Activated CD8-positive, alpha-beta memory T cell treated with anti-CD3 and anti-CD28 coated beads for 4 hours (primary cell): ENCODE measurements at places on chromosomes 7 and 10.

GRCh38 chr7:98562381-98562823, 54.7 kb upstream of the NPTX2 start:
- no peak for DNase-seq

DNA sequence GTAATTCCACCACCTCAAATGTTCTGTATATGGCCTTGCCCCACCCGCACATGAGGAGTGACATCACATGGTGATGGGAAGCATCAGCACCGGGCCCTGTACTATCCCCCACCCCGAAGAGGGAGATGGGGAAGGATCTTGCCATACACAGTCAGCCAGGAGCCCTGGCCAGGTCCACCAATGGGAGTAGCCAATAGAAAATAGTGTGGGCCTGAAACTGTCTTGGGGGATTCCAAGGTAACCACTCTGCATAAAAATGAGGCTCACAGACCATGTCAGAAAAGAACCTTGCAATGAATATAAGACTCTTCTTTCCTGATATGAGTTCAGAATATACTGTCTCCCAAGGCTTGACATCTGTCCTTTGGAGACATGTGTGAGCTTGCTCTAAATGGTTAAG, 51.1 kb downstream of the ADRB1 start:
- no peak for DNase-seq

DNA sequence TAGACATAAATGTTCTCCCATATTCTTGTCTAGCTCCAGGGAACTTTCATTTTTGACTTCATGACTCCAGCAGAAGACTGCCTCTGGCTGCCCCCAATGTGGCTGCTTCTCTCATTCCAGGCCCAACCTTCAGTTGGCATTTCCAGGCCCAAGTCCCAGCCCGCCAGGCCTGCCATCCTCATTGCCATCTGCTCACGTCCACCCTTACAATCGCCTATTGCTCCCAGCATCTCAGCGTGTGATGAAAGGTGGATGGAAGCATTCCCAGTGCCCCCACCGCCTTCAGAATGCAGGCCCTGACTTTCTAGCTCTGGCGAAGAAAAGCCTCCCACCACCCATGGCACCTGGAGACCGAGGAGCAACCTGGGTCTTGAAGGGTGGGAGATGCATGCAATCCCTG, 132.1 kb upstream of the LANCL2 start:
- DNase-seq, result no peak

DNA sequence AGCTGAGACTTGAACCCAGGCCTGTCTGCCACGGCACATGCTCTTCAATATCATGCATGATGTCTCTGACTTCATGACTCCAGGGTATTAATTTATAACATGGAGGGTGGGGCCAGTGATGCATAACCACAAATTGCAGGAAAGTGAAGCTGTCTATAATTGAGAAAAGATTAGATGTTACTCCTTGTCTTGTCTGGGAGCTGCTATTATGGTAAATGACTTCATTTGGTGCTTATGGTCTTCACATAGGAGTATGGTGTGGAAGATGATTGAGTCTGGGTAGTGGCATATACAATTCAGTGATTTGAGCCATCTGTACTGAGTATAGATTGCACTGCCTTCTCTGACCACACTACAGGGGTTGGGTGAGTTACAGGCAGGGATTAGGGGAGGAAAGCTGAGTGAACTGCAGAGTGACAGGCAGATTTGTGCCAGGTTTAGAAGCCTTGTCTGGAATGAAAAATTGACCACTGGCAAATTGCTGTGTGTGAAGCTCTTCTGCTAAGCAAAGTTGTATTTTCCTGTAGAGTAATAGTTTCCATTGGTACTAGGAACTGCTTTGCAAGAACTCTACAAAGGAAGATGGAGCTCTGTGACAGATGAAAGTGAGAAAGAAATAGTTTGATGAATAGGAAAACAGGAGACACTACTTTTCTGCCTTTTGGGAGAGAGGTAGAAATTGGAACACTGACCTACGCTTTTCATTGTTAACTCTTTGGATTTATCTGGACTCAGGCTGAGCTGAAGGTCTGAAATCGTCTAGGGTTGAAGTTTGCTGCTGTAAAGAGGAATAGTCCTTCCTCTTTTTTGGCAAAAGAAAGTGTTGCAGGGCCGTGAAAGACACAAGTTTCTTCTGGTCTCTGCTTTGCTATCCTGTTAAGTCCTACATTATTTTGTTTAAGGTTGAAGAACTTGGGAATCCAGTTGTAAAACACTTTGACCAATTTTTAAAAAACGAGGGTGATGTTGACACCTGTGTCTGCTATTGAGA, 2.7 kb downstream of the SND1 start:
- no peak for DNase-seq

DNA sequence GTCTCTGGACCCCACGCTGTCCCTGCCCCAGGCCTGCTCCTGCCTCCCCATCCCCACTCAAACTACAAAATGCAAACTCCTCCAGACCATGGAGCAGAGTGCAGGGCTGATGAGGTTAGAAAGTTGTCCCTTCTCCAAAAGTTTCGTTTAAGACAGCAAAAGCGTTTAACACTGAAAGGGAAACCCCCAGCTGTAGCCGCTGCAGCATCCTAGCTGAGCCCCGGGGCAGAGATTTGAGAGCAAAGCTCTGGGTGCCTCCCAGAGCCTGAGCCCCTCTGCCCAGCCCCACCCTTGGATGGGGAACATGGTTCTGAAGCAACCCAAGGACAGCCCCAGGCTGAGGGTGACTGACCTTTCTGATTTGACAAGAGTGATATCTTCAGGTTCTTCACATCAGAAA, 52.8 kb upstream of the ENO4 start:
- no peak for DNase-seq

DNA sequence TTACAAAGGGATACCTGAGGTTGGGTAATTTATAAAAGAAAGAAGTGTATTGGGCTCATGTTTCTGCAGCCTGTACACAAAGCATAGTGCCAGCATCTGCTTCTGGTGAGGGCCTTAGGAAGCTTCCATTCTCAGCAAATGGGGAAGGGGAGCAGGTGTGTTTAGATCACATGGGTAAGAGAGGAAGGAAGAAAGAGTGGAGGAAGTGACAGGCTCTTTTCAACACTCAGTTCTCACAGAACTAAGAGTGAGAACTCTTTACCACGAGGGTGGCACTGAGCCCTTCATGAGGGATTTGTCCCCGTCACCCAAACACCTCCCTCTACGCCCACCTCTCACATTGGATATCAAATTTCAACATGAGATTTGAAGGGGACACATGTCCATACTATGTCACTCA, 506 bp upstream of the FAM170B start:
- DNase-seq, result no peak

- DNase-seq, result no peak
Observed at GRCh38 chr7:106589198-106589879, 71.6 kb downstream of the CCDC71L start.

DNA sequence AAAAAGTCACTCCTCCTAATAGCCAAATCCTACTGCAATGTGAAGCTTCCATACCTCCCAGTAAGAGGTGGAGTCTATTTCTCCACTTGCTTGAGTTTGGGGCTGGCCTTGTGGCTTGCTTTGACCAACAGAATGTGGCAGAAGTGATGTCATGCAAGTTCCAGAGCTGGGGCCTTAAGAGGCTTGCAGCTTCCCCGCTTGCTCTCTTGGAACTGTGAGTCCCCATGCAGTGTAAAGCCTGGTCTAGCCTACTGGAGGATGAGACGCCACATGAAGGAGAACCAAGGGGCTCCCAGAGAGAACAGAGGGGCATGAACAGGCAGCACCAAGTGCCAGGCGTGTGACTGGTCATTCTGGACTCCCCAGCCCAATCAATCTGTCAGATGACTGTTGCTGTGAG, 58.6 kb upstream of the OPALIN start:
- DNase-seq, result no peak

GRCh38 chr10:95337423-95338160, 46.8 kb upstream of the PDLIM1 start:
- DNase-seq, result no peak

GRCh38 chr10:31707093-31708039, 221.3 kb downstream of the ARHGAP12 start:
- no peak for DNase-seq

DNA sequence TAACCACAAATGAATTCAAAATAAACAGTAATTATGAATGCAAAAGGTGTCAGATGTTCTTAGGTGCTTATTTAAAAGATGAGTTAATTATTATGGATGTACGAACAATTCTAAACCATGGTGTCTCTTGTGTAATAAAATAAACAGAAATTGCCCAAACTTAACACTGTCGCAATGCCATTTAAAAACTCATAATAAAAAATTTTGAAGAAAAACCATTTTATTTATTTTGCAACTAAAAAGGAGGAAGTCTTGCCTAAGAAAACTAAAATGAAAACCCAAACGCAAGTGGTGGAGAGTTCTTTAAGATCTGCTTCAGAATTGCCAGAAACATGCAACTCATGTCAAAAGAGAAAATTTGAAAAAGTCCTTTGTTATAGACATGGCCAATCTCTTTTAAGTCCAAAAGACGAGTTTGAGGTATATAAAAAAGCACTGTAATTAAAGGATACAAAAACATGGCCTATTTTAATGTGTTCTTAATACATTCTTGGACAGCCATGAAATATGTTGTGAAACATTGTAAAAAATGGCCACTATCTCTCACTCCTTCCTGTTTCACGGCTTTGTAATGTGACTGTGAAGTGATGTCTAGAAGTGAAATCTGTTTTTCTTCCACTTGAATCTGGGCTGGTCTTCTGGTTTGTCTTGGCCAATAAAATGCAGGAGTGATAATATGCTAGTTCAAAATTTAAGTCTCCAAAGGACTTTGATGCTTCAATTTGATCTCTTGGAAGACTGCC, 322.9 kb downstream of the PRPF18 start:
- DNase-seq, result no peak

- no peak for DNase-seq
Observed at GRCh38 chr10:35435824-35436223, 99.5 kb downstream of the CCNY start.

- DNase-seq, result no peak
Observed at GRCh38 chr7:103704701-103705100, 258.7 kb upstream of the SLC26A5 start.

DNA sequence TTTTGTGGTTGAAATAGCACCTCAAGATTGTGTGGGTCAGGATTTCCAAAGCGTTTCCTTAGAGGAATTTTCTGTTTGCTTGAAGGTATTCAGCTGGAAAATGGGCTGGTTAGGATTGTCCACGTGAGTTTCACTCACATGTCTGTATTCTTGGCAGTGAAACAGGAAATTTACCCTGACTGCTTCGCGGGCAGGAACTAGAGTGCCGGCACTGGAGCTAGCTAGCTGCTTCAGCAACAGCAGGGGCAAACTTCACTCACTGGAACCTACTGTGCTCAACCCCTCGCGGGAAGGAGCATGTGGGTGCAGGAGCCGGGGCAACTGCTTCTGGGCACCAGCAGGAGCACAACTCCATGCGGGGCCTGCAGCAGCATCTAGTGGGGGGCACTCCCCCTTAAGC, 38.0 kb upstream of the RTKN2 start:
- no peak for DNase-seq

GRCh38 chr7:74012842-74013249, 15.1 kb upstream of the ELN start:
- no peak for DNase-seq

DNA sequence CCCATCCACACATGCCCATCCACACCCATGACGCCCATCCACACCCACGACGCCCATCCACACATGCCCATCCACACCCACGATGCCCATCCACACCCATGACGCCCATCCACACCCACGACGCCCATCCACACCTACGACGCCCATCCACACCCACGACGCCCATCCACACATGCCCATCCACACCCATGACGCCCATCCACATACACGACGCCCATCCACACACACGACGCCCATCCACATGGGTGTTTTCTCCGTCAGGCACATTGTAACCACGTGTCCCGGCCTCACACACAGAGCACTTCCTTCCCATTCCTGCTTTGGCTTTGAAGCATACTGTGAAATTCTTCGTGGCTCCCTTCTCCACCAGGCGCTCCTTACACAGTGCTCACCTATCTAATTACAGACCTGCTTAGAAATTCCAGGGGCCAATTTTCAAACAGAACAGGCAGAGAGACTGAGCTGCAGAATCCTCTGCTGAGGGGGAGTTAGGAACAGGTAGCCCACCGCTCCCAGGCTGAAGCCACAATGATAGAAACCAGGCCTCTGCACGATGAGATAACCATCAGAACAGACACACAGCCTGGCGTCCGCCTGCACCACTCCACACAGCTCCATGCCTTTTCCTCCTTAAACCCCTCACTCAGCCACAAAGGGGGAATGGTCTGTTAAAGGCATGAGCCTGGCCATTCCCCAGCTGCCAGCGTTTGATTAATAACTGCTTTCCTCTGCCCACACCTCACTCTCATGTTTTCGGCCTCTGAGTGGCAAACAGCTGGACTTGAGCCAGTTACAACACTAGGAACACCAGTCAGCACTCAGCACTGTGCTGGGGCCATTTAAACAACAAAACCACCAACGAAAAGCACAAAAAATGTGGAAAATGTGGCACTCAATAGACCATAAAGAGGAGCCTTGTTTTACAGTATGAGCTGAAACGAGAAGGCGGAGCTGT, 501.6 kb downstream of the PTPRN2 start:
- no peak for DNase-seq

GRCh38 chr7:77570330-77571011, 33.4 kb downstream of the PTPN12 start:
- no peak for DNase-seq

- no peak for DNase-seq
Observed at GRCh38 chr7:84176716-84177115, 17.9 kb downstream of the SEMA3A start.

GRCh38 chr7:137146012-137146455, 197.5 kb downstream of the PTN start:
- no peak for DNase-seq

DNA sequence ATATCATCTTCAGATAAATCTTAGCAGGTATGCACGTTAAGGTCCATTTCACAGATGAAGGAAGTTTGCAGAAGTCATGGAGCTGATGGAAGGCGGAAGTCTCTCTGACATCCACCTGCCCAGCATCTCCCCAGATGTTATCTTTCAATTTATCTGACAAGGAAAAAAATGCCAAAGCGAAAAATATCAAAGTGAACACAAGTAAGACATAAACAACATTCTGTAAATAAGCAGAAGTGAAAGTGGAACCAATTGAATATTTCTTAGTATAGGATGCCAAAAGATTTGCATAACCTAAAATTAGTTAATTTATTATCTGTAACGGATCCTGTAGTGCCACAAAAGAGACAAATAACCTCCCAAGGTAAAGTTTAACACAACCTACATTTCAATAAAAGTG, 73.6 kb upstream of the NEBL start:
- no peak for DNase-seq
